ENCODE measurements at places on chromosomes 7 and 10. TPM values are rescaled to one million over a fixed set of nuclear protein-coding genes. Genes with fewer than 3 reads are reported as not detected.

GRCh38 chr10:4281190-4281825 is 496.3 kb upstream of the KLF6 start:
- DNase-seq, result no peak

The TRIP6 gene
- 58.7 TPM for total RNA-seq

- DNase-seq, result no peak
These were observed 196.0 kb upstream of the FZD1 start for GRCh38 chr7:91068136-91068795.

The EGR2 gene
- total RNA-seq, result 3.0 TPM

DNA sequence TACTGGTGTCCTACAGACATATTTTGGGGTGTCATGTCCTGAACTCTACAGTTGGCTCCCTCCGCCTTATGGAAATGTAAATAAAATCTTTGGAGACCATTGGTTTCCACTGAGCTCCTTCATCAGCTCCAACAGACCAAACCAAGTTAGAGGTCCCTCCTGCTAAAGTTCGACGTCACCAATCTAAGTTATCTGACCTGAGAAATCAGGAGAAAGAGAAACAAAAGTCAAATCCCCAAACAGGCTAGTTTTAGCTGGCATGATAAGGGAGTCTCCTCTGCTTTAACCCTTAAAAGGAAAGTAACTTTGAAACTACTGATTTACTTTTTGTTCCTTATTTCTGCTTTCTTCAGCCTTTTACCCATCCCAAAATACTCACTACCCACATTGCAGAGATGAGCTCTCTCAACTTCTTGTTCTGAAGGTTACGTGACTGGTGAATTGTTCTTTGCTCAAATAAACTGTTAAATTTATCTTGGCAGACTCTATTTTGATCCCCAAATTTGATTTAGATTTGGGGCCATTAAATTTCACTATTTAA is 39.9 kb downstream of the AVL9 start:
- no peak for DNase-seq

GRCh38 chr10:77620731-77621130 is 16.9 kb downstream of the KCNMA1 start:
- no peak for DNase-seq

GRCh38 chr10:128463991-128464760 is 338.0 kb upstream of the MKI67 start:
- DNase-seq, result no peak

The TEX47 gene
- total RNA-seq, result not detected

The AMPH gene
- 7.3 TPM for total RNA-seq

GRCh38 chr7:2602406-2603043 is 29.3 kb upstream of the TTYH3 start:
- no peak for DNase-seq

GRCh38 chr7:153247926-153248325 is 488.4 kb downstream of the ACTR3B start:
- no peak for DNase-seq

- DNase-seq, result no peak
These were observed 8.3 kb upstream of the FRMPD2 start for GRCh38 chr10:48282829-48283228.

The GPER1 gene
- 6.6 TPM for total RNA-seq

- no peak for DNase-seq
These were observed 122.6 kb upstream of the ASAH2 start for GRCh38 chr10:50373821-50374501.

DNA sequence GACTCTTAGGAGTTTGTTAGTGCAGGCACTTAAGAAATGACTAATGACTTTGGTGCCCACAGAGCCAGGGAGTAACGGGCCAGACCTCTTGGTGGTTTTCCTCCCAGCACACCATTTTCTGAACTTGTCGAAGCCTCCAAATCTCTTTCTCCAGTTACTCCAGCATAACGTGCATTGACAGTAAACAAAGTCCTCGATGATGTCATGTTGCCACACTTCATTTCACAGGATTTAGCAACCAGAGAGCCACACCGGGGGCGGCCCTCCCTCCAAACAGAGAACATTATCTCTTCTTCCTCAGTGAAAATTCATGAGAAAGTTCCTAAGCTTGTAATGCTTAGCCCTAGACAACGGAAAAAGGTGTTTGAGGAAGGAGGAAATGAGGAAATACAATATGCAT is 4.0 kb upstream of the SVOPL start:
- DNase-seq, result no peak

DNA sequence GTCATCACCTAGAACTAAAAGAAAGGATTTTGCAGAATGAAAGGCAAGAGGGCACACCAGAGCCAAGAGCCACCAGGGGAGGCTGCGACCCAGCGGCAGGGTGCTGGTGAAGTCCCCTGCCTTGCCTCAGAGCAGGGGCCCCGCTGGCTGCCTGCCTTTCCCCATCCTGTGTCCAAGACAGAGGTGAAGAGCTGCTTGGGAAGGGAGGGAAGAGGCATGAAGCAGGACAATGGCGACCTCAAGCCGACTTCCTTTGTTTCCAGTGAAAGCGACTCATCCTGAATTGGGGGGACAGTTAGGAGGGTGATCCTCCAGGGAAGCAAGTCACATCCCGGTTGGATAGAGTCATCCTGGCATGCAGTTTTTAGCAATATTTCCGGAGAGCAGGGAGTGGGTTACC is 255.5 kb upstream of the YAE1 start:
- no peak for DNase-seq

GRCh38 chr7:16471933-16472332 is 6.4 kb upstream of the SOSTDC1 start:
- DNase-seq, result no peak

The ZNF746 gene
- 13.1 TPM for total RNA-seq

GRCh38 chr7:132991615-132992587 is 90.0 kb downstream of the CHCHD3 start:
- DNase-seq, result no peak

DNA sequence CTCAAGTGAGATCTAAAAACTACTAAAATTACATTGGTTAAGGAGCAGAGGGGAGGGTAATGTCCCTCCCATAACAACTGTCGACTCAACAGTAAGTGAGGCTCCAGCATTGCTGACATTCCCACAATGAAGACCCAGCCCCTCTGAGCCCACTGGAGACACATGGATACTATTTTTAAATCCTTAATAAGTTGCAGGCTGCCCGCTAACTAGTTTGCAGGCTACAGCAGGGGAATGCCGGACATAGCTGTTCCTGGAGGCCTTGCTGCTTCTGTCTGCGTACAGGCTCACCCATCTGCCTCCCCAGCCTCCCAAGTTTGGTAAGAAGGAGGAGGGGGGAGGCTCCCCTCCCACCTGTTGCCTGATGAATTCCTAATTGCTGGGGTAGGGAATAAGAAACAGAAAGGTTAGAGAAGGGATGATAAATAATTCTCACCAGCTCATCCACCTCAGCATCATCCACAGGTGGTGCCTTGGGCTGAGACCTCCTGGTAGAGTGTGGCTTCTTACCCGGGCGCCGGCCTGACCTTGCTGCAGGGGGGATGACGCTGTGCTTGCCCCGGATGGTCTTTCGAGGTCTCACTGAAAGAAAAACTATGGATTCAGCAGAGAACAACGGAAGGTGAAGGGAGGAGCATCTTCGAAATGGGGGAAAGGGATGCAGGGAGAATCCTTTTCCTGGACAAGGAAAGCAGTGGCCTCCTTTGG is 10.1 kb downstream of the FZD9 start:
- no peak for DNase-seq

DNA sequence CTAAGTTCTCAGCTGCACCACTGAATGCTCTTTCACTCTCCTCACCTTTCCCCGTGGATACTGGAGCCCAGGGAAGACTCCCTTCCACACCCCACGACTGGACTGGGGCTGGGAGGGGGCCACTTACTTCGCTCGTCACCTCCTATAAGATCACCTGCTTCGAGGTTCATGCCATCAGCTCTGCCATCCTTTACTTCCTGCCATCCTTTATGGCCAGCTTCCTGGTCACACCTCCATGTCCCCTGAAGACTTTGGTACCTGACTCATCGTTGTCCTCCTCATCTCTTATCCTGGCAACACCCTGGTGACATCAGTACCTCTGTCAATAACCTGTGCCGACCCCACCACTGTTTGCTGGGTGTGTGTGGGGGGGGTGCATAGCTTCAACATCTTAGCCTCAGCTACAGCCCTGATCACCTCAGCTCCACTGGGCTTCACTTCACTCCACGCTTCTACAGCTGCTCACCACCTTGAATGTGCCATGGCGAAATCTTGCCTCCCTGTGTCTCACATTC is 8.7 kb upstream of the VDAC2 start:
- no peak for DNase-seq

DNA sequence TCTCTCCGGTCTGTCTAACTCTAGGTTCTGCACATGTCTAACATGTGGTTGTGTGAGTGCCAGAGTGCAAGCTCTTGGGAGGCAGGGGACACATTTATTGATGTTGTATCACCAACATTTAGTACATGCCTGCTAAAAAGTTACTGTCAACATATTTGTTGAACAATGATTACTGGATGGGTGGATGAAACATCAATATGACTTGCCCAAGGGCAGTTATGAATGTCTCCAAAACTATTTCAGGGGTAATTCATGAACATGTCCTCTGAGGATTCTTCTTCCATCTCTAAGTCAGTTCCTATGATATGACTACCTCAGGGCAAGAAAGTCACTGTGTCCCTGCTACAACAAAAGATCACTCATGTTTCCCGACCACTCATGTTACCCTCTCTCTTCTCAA is 91.3 kb upstream of the STEAP1B start:
- DNase-seq, result no peak

GRCh38 chr7:158072991-158073730 is 514.5 kb downstream of the PTPRN2 start:
- peak; percentile 56 for DNase-seq

The PTF1A gene
- total RNA-seq, result not detected

DNA sequence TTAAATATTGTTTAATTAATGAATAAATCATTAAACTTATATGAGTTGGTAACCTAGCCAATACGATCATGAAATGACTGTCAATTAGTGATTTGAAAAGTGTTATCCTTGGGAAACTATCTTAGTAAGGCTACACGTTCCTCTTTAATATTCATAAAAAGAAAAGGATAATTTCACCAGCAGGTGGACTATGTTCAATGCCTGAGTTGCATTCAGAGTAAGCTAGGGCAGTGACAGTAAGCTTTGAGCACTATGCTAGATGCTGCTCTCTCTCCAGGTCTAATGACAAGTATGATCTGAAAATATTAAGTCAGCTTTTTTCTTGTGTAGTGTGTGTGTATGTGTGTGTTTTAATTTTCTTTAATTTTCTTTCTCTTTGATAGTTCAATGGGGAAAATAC is 486.3 kb upstream of the PCDH15 start:
- DNase-seq, result no peak

DNA sequence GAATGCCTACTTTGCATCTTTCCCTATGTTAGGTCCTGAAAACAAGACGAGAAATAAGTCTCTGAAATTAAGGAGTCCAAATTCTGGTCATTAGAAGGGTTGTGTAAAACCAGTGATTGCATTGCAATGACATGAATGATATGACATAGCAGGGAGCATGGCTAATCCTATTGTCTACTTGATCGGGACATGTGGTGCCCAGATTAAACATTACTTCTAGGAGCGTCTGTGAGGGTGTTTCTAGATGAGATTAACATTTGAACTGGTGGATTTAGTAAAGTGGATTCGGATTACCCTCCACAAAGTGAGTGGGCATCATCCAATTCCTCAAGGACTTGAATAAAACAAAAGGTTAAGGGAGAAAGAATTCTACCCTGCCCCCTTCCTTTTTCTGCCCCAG is 434.9 kb upstream of the KLF6 start:
- no peak for DNase-seq

The UCN3 gene
- not detected for total RNA-seq

The HYAL4 gene
- total RNA-seq, result not detected

DNA sequence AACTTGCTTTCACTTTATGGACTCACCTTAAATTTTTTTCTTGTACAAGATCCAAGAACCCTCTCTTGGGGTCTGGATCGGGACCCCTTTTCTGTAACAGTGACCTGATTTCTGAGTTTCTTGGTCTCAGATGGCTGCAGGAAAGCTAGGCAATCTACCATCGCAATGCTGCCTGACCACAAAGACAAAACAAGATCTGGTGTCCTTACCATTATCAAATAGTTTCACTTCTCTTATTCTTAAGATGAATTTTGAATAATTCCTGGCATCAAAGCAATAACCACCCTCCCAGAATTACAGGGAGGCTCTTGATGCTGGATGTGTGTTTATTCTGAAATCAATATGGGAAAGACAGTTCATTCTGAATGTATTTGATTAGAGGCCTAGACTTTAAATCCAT is 77.4 kb upstream of the FRMD4A start:
- DNase-seq, result no peak

The KCNH2 gene
- total RNA-seq, result 27.3 TPM

GRCh38 chr7:139776486-139777132 is 1.2 kb downstream of the HIPK2 start:
- DNase-seq, result no peak

The TMEM213 gene
- total RNA-seq, result not detected

The GNB2 gene
- 173 TPM for total RNA-seq

The AQP1 gene
- total RNA-seq, result 388 TPM

DNA sequence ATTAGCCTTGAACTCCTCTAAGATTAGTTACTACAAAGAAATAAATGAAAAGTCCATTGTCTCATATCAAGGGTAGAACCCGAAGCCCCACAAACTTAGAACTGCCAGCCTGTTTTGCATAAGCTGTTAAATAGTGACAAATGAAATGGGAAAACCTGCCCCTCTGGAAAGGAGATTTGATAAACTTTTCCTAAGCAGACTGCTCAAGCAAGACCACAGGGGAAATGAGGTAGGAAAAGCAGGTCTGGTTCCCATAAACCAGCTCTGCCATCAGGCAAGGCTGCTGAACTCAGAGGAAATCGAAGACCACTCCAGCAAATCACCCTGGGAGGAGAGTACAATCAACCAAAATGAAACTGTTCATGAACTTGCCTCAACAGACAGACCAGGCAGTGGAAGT is 181.5 kb upstream of the AOAH start:
- no peak for DNase-seq

DNA sequence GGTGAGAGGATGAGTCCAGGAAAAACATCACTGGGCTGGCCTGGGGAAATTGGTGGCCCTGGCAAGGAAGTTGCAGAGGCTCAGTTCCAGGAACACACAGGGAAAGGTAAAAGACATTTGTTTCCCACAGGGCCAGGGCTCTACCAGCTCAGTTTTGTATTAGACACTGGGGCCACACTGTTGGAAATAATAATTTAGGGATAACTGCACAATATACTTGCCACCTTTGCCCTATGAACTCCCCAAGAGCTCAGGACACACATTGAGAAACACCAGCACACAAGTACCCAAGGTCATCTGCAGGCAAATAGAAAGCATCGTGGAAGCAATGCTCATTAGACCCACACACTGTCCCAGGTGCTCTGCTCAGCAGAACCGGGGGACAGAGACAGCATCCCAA is 617.6 kb downstream of the PTPRN2 start:
- DNase-seq, result no peak

DNA sequence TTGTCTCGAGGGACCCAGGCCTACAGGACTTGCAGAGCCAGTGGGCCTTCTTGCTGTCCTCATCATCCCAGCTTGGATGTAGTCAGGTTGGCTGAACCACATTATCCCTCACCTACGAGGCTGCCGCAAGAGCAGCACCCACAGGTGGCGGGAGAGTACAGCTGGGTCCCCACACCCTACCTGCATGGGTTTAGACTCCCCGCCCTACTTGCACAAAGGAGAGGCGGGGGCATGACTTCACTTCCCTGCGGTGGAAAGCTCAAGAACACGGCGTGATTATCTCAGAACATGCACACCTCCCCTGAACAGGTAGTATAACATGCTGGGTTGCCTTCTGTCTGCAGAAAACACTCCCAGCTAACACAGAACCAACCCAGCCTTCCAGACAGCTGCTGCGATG is 57.5 kb downstream of the CTBP2 start:
- no peak for DNase-seq
